ENCODE measurements at places on chromosomes 2 and 18.

DNA sequence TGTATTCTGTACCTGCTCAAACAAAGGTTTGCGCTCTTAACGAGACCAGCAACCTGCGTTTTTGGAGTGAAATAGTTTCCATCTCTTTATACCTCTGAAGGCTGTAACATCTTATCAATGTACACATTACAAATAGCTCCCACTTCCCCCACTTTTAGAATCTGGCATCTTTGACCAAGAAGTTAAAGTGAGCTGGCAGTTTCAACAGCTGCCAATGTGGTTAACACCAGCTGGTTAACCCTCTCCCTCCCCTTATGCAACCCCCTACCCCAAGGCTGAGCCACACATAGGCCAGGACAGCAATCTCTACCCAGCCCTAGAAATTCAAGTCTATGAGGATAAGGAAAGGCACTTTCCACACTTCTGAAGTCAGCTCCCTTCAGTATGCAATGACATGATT, 2.2 kb upstream of the SERTAD2 start:
- no peak for DNase-seq

GRCh38 chr2:218024871-218025270, 22.1 kb upstream of the TNS1 start:
- no peak for DNase-seq

- DNase-seq = no peak
Observed at GRCh38 chr2:3659447-3660432, 1.7 kb downstream of the ALLC start.

DNA sequence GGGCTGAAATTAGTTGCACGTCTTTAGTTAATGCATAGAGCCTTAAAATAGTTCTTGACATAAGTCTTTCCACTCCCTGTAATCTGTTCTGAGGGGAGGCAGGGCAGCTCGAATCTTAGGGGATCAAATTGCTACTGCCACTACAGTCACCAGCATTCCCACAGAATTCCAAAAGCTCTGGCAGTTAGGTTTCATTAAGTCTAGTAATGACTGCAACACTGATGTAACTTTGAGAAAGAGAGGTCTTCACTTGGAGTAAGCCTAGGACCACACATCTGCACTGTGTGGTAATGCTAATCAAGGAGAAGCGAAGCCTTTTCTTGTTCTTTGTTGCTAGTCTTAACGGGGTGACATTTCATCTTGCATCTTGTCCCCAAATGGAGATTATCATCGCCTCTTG, 19.3 kb upstream of the NCK2 start:
- no peak for DNase-seq

DNA sequence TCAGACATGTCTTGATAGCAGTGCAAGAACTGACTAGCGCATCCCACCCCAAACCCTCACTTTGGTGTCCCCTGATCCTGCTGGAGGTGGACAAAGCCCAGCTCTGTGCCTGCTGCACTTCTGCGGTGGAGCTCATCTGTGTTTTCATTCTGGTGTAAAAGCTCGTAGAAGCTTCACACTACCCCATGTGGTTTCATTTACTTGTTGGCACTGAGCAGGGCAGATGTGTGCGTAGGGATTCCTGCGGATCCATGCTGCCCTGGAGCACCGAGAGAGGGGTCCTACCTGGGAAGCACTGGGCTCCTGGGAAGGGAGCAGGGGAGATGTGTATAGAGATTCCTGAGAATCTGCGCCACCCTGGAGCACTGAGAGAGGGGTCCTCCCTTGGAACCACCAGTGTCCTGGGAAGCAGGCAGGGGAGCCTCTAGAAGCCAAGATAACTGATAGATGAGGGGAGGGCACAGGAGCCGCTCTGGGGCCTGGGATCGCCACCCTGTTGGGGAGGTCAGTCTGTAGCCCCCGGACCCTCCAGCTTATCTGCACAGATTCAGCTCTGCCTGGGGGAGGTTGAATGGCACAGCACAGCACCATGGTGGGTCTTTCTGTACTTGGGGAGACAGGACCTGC, 106.9 kb upstream of the OTOS start:
- no peak for DNase-seq

DNA sequence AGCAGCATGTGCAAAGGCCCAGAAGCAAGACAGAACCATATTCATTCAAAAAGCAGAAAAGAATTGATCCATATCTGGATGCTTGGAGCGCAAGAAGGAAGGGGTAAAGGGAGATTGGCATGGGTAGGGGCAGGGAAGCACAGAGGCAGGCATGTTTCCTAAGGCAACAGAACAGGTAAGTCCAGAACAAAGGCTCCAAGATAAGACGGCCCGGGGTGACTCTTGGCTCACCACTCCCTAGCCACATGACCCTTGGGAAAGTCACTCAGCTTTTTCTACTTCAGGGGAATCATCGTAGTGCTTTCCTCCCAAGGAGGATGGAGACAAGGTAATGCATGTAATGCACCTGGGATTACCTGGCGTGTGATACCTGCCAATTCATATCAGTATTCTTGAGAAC, 37.7 kb upstream of the ST3GAL5 start:
- no peak for DNase-seq

GRCh38 chr2:219709331-219709761, 81.9 kb downstream of the SLC4A3 start:
- DNase-seq = no peak

- no peak for DNase-seq
Observed at GRCh38 chr2:220783671-220784070, 788.4 kb downstream of the EPHA4 start.

DNA sequence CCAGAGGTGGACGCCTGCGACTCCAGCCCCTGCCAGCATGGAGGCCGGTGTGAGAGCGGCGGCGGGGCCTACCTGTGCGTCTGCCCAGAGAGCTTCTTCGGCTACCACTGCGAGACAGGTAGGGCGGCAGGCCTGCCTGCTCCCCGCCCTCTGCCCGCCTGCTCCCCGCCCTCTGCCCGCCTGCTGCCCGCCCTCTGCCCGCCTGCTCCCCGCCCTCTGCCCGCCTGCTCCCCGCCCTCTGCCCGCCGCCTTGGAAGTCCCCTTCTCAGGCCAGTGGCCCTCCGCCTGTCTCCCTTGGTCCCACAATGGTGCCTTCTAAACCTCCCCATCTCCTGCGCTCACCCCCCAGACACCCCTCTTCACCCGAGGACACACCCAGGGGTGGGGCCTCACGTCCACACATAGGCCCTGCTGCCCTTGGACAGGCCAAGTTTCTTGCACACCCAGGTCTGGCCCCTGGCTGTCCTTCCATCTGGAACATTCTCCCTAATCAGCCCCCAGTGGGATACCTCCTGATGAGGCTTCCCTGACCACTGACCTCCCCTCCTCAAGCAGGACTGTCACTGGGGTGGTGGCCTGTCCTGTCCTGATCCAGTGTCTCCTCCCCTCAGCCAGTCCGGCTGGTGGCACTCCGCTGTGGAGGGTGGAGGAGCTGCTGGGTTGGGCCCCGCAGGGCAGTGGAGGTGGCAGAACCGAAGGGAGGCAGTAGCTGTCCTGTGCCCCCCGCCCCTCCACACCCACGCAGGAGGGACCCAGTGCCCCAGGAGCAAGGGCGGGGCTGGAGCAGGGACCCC, 37.9 kb downstream of the MTERF4 start:
- no peak for DNase-seq

DNA sequence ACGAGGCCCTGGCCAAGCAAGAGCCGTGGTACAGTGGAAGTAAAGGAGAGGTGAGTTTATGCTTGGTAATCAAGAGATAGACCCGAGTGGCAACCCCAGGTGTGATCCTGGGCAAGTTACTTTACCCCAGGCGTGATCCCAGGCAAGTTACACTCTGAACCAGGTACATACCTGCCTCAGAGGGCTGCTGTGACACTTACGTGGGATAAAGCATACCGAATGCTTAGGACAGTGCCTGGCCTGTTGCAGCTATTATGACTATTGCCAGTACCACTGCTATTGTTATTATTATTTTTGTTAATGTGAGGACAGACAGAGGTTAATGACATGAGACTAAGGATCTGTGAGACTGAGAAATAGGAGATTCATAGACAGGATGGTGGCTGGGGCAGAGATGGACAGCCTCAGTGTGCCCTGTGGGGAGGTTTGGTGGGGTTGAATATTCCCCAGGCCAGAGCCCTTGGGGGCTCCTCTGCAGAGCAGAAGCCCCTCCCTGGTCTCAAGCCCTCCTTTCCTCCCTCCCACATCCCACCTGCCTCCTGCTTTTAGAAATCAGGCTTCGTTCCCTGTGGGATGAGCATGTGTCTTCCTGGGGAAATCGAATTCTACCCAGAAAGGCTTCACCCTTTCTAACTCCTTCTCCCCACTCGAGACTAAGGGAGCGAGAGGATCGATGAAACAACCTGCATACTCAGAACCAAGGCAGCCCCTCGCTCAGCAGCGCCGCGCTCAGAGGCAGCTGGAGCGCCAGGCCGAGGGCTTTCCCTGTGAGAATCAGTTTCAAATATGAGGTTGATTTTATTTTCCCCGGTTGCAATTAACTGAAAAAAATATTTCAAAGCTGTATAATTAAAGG, 62.0 kb upstream of the SIX3 start:
- DNase-seq = no peak

DNA sequence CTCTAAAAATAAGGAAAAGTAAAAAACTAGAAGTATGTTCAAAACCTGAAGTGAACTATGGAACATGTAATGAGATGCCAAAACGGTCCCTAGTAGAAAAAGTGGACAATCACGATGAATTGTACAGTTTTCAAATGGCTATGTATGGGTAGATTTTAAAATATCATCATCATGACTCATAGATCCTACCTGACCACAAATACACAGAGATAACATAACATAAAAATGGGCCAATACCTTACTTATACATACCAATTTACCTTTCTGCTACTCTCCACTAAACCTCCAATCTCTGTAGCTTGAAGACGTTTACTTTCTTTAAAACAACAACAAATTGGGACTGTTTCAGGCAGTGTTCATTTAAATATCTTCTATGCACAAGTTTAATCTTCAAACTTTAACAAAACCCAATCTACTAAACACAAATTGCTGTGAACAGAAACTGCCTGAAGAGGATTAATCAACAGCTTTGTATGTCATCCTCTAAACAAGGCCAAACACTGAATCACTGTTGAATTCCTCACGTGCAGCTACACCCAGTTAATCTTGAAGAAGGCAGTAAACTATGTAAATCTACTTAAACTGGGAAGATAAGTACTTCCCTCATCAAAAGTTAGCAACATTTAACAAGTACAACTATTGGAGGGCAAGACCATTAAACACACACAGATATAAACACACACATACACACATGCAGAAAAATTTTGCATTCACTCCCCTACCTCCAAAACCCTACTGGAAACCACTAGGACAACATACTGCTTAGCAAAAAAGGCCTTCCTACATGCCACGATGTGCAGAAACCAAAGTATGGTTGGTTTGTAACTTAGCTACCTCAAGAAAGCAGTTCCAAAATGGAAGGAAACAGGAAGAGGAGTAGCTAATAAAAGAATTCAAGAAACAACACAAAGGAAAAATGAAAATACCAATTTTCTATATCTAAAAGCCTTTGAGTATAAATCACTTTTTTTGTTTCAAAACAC, 90.3 kb downstream of the RBMS1 start:
- no peak for DNase-seq

- DNase-seq = no peak
Observed at GRCh38 chr2:186093174-186093573, 354.6 kb downstream of the FSIP2 start.

- no peak for DNase-seq
Observed at GRCh38 chr2:137929519-137929916, 34.8 kb upstream of the HNMT start.

DNA sequence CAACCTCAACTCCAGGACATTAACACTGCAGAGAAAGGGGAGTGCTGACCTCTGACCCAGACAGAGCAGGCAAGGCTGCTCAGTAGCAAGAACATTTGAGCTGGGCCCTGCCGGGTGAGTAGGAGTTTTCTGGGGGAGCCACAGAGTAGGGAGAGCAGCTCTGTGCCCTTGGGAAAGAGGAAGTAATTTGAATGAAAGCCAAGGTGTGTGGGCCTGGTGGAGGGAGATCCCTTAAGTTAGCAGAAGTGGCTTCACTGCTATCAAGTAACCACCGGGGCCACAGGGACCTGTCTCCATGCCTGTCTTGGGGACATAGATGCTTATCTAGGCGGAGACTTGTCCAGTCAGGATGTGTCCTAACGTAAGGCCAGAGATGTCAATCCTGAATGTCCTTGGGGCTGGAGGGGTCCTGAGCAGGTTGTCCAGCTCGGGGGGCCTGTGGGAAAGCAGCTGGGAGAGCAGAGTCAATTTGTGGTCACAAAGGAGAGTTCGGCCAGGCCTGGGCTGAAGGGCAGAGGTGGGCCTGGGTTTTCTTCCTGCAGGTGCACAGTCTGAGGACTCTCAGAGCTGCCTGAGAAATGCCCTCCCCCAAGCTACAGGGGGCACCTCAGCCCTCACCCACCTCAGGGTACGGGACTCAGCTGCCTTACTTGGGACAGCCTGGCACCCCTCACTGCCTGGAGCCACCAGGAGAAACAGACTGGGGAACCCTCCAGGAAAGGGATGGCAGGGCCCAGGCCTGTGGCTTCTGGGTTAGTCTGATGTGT, 15.0 kb upstream of the OTOF start:
- DNase-seq = no peak

- no peak for DNase-seq
Observed at GRCh38 chr18:43705850-43706249, 428.6 kb upstream of the SYT4 start.

DNA sequence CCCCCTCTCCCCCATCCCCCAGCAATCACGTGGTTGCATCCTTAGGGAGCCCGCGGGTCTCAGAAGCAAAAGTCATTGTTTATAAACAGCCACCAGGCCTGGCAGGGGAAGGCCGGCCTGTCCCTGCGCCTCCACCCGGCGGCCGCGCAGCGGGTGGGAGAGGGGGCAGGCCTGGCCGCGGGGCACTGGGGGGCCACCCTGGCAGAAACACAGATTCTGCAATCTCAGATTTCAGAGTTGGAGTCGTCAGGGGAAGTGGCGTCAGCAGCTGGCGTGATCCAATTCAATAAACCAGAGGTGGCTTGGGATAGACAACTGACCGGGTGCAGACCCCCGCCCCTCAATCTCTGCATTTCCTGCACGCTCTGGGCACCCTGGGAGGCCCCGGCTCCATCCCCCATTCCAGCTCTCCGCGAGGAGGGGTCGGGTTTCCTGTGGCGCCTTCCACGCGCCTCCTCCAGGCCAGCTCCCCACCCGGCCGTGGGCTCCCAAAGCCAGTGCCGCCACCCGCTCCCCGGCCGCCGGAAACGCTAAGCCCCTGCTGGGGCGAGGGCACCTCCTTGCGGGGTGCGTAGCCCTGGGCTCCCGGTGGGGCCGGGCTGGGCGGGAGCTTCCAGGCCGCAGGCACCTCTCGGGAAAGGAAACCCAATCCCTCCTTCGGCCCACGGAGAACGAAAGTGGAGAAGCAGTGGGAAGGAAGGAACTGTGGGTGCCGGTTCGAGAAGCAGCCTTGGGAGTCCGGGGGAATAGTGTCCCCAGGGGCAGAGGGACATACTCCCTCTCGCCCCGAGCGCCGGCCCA, 1.1 kb downstream of the BIN1 start:
- no peak for DNase-seq

GRCh38 chr2:218368621-218369153, 12.0 kb downstream of the CATIP start:
- DNase-seq = no peak
